Ureter (tissue), 1 donor: ENCODE measurements at places on chromosomes 2 and 18. TPM values are rescaled to one million over a fixed set of nuclear protein-coding genes. Genes with fewer than 3 reads are reported as not detected.

GRCh38 chr2:210224941-210225672 lies at the start of gene ACADL:
Gene ACADL (minus strand): TSS chr2:210225447. CDS start chr2:210225263, 184 bp downstream.
- peak; percentile 72 for DNase-seq

GRCh38 chr2:131041402-131042147 lies 51.7 kb downstream of the FAM168B start:
- DNase-seq: peak; percentile 30

Gene SEPTIN10
- total RNA-seq: 91.7 TPM

GRCh38 chr2:41925712-41926111 lies 122.1 kb upstream of the PKDCC start:
- DNase-seq: no peak

- no peak for DNase-seq
Measured at GRCh38 chr2:39266916-39267434, 23.2 kb upstream of the CDKL4 start.

DNA sequence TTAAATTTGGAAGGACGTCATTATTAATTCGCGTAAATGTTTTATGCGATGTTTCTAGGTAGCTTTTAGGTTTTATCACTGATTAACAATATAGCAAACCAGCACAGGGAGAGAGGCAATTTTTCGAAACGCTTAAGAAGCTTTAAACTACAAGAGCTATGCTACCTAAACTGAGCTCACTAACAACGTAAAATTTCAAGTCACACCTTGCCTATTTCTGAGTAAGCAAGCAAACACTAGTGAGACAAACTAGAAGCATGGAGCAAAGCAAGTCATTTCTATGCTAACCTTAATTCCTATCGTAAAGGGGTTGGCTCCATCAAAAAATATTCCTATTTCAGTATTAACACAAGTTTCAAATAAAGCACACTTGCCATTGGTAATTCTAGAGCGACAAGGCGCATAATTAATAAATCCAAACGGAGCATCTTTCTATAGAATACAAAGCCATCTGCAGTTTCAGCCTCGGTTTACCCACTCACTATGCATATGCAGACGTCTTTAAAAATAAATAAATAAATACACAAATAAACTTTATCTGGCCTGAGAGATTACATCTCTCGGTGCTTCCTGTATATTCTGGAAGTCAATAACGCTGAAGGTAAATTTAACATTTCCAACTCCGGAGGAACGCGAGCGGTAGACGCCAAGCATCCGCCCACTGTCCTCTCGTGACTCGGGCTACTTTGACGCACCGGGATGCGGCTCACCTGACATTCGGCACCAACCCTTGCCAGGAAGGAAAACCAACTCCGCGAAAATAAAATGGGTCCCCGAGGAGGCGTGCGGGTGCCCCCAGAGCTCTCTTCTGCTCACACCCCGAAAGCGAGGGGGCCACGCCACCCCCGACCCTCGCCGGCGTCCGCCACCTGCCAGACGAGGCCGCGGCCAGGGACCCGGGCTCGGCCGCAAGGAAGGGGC lies 947 bp downstream of the ITSN2 start:
- peak; percentile 57 for DNase-seq

DNA sequence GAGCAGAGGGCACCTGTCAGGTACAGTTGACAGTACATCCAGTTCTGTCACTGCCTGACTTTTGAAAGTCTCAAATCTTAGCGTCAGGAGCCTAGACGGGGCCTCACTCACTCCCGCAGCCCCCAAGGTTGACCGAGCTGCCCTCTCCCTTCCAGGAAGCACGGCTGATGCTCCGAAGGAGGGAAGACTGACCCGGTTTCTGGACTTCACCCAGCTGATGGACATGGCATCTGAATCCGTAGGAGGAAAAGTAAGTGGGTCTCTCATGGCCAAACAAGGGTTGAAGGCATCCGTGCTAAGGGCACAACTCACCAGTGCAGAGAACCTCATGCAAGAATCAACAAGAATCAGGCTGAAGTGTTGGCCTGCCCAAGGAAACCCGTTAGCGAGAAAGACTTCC lies 12.9 kb downstream of the ALLC start:
- no peak for DNase-seq

DNA sequence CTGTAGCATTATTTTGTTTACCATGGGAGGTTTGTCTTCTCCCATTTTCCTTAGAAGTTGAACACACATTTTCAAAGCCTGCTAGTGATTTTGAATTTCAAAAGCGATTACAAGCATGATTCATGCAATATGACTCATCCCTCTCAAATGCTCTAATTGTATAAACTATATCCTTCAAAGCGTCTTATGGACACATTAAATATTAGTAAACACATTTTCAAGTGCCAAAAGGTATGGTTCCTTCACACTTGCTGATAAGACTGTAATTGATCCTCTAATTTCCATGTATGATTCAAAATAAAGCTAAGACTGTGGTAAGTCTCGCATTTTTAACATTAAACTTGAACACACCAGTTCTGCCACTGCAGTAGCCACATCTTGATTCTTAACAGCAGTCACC lies 512.9 kb downstream of the LRRTM4 start:
- DNase-seq: no peak

Gene ARHGEF4
- 16.4 TPM for total RNA-seq

Gene GATA6
- total RNA-seq: 12.6 TPM

GRCh38 chr2:109677835-109678580 lies 63.8 kb downstream of the SOWAHC start:
- DNase-seq: no peak

Gene OSBPL1A
- total RNA-seq: 40.4 TPM

DNA sequence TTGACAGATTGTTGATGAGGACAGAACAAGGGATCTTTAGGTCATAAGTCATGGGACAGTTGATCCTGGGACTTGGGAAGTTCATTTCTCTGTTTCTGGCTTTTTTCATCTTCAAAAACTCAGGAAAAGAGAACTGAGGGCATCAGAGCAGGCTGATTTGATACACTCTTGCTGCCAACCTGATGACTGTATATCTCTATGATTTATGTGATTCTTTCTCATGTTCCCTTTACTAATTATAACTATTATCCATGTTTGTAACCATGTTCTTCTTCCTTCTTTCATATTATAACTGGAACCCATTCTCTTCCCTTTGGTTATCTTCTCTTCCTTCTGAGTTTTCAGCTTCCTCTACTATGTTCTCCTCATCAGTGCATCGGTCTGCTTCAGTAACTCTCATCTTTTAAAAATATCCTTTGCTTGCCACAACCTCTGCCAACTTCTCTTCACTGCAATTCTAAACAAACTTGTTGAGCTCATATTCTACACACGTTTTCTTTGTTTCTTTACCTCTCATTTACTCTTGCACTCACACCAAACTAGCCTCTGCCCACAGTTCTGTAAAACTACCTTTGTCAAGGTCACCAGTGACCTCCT lies 13.5 kb downstream of the RASGRP3 start:
- DNase-seq: no peak

Gene CDK5R2
- not detected for total RNA-seq

DNA sequence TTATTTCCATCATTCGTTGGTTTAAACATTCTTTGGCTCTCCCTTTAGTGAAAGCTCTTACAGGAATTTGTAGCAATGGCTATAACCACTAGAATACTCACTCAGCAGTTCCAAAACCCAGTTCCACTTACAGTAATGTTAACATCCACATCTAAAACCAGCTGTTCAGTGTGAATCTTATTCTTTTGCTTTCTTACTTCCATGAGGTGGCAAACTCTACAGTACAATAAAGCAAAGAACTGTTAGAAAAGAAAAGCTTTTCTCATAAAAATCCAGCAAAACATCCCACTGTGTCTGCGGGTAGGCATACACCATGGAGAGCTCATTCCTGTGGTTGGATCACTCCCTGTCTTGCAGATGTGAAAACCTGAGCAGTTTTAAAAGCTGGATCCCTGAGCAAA lies 147.1 kb downstream of the ARHGAP28 start:
- no peak for DNase-seq

Gene DUSP19
- total RNA-seq: 7.0 TPM
